ENCODE measurements at places on chromosomes 5 and 9.

- no peak for DNase-seq
These were observed 16.4 kb downstream of the TLR4 start for GRCh38 chr9:117720555-117720954.

DNA sequence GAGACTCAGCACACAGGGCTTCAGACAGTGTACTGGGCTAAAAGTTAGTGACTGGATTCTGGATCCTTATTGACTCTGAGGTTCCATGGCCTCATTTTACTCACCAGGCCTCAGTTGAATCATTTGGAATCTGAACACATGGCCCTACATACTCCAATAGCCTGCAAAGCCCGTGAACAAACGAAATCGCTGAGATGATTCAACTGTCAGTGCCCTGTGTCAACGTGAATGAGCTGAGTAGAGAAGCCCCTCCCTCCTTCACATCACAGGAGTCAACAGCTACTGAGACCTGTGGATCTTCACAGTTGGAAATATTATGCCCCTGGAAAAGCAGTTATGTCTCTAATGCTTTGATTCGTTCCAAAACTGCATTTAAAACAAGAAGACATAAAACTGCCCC, 429.3 kb downstream of the GADD45G start:
- no peak for DNase-seq

GRCh38 chr9:69817202-69817601, 3.4 kb upstream of the CFAP95 start:
- no peak for DNase-seq

DNA sequence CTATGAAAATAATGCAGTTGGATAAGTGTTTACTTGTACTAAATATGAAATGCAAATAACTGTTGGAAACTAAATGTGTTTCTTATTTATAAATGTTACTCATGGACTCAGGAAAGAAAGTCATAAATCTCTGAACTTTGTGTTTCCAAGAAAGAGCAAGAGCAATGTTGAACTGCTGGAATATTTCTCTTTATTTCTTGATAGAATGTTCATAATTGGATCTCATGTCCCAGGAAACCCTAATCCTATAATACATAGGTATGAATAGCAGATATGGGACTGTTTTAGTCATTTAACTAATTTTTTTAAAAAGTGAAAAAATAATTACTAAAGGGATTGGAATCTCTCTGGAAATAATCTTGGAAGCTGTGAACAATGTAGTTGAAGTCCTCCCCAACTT, 245.0 kb upstream of the ACTBL2 start:
- no peak for DNase-seq

DNA sequence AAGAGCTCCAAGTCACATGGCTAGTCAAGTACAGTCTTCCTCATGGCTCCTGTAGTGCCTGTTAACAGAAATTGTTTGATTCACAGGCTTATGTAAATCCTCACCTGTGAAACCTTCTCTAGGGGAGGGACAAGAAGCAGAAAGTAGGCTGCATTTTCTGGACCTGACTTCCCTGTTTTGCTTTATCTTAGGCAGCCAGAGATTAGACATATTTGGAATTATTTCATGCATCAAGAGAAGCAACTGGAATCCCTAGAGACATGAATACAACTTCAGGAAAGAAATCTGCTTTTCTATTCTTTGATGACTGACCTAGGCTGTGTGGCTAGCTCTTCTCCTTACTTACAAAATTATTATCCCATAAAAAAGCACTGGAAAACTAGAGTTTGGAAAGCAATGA, 52.3 kb downstream of the CAST start:
- no peak for DNase-seq

DNA sequence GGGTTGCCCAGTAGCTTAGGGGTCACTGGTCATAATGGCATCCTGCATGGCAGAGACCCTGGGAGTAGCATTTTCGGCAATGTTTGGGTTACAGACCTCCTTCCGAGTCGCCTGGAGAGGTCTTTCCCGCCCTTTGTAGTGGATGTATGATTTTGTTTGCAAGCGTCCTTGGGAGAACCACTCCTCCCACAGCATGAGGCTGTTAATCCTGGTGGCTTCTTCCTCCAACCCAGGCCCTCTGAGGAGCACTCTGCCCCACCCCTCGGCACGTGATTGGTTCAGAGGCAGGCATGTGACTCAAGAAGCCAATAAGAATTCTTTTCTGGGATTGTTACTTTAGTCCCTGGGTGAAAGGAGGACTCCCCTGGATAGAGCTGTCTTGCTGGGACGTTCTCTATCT, 30.2 kb upstream of the GRHPR start:
- DNase-seq = no peak

- no peak for DNase-seq
These were observed 110.9 kb downstream of the NXNL2 start for GRCh38 chr9:88645879-88646199.

DNA sequence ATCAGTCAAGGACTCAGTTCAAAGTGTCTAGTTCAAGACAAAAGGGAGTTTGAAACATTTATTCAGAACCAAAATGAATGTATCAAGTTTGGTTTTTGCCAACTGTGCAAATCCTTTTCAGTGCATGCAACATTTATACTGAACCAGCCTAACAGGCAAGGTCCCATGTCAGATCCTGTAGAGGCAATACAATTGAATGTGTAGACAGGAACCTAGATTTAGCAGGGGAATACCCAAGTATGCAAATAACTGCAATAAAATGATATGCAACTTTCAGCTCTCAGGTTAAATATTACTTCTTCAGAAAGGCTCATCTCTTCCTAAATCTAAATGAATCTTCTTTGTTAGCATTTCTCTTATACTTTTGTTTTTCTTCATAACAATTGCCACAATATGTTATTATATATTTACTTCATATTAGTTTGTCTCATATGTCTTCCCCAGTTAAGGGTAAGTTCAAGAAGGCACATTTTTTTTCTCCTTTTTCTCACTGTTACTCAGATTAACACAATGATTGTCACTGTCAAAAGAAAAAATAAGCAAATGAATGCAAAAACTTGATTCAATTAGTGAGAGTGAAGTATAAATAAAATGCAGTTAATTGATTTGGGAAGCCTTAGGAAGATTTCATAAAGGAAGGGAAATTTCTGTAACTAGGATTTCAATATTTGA, 163.9 kb upstream of the RASA1 start:
- DNase-seq = no peak

- no peak for DNase-seq
These were observed 48.4 kb downstream of the COX7C start for GRCh38 chr5:86665984-86666760.

DNA sequence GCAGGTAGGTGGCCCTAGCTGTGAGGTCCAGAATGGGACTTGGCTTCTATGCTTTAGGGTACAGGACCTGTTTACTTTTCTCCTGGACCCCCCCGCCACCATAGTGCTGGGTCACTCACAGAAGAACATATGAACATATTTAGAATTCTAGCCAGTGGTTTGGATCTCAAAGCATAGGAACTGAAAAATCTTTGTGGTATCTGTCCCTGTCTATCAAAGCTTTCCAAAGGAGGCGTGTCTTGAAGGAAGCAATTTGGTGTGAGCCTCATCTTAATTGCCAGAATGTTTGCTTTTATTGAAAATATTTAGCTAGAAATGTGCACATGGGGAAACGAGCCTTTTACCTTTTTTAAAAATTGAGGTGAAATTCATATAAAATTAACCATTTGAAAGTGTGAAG, 6.2 kb downstream of the PHF2 start:
- no peak for DNase-seq

- DNase-seq = no peak
These were observed 174.1 kb upstream of the CLINT1 start for GRCh38 chr5:158033076-158033475.

GRCh38 chr9:90854637-90855175, 53.1 kb downstream of the SYK start:
- DNase-seq = no peak

GRCh38 chr5:978693-979092, 29.9 kb upstream of the NKD2 start:
- DNase-seq = no peak

- no peak for DNase-seq
These were observed 574.7 kb downstream of the TLE4 start for GRCh38 chr9:80146466-80146865.

- DNase-seq = no peak
These were observed 5.8 kb upstream of the IFNA1 start for GRCh38 chr9:21434202-21435014.

DNA sequence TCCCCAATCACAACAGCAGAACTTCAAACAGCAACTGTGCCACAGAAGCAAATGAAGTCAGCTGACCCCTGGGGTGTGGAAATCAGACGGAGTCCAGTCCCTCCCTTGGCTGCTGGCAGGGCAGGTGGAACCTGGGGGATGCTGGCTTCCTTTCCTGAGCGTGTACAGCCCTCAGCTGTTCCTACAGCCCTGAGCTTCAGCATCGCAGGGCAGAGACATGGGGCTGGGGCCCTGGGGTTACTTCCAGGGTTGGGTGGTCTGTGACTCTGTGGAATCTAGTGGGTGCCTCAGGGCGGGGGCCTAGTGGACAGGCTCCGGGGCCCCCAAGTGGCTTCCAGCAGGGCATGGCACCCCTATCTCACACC, 7.3 kb upstream of the RXRA start:
- no peak for DNase-seq

DNA sequence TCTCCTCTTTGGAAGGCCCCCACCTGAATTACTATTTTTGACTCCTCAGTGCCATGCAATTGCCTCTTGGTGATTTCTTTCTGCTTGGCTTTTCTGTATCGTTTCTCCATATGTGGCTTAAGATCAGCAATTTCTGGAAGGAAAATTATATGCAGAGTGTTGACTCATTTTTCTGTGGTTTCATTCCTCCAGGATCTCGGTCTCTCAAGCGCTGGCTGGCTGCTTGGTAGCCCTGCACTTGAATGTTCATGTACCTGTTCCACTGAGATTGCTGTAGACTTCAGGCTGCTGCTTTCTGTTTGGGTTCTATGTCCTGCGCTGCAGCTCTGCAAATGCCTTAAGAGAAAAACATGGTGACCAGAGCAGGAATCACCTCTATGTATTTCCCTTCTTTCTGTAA, 77.6 kb downstream of the INIP start:
- DNase-seq = no peak

- no peak for DNase-seq
These were observed at the start of gene IL11RA for GRCh38 chr9:34651876-34652601. Gene IL11RA, plus strand, starts transcription at chr9:34652185. Its CDS starts 3,033 bp downstream, at chr9:34655218.

GRCh38 chr9:14499976-14500375, 186.0 kb upstream of the NFIB start:
- no peak for DNase-seq

- DNase-seq = no peak
These were observed 228.0 kb upstream of the KIF2A start for GRCh38 chr5:62077823-62078550.

DNA sequence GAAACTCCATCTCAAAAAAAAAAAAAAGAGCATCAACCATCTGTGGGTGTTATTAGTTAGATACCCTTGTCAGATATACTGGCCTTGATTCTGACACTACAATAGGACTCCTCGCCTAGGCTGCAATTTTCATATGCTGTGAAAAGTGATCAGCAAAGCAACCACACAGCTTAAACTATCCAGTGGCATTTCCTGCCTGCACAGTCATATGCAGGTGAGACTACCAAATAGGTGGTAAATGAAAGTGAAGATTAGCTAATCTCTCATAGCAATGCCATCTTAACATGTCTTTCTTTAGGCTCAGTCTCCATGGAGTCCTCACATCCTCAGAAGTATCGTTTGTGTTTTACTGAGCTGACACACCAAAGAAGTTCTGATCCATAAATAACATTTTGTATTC, 40.8 kb downstream of the GRAMD2B start:
- no peak for DNase-seq

DNA sequence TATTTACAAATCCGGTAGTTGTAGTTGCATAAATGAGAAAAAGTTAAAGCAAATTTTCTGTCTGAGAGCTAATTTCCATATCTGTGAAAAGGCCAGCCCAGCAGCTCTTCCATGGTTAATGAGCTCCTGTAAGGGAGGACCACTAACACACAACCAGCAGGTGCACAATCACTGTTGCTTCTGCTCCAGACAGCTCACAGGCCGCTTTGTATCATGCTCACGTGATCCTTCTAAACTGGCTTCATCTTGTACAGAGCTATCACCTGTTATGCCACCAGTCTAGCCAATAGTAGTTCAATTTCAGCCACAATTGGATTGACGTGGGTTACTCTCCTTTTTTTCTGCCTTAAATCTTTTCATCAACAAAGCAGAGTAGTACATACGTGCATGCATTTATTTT, 38.3 kb upstream of the FBXL17 start:
- no peak for DNase-seq

- no peak for DNase-seq
These were observed 22.1 kb upstream of the STXBP1 start for GRCh38 chr9:127589955-127590370.

DNA sequence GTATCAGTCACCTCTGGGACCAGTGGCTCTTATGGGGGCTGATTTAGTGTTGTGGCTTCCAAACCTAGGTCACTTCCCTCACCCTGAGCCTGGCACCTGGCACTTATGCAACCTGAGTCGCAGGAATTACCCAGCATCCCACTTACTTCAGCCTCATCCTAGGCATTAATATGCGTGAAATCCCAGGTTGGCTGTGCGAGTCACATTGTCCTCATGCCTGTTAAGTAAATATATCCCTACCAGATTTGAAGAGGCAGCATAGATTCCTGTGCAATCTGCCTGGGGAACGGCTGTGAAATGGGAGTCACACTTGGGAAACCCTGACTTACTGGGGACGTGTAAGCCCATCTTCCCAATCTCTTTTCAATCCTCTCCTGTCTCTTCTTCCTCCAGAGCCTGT, 42.7 kb upstream of the AKNA start:
- DNase-seq = no peak

GRCh38 chr5:80246001-80246758, 9.7 kb downstream of the SERINC5 start:
- DNase-seq = no peak

DNA sequence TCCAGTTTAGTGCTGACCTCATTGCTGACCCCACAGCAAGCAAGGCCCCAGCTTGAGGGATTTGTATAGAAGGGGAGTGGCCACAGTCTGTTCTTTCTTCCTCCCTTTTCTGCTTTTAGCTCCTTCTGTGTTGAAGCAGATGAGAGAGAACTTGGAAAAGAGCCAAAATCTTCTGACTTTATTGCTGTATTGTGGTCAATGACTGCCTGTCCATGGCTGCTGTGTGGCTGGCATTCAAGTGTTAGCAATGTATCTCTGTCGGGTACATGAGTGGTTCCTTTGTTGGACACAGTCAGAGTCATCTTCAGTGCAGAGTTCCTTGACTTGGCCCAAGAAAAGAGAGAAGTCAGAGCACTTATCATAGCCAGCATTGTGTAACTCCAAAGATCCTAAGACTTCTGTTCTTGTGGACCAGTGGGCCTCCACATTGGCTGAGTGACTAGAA, 154.1 kb downstream of the LRRC70 start:
- DNase-seq = no peak

GRCh38 chr5:123696921-123697341, 185.0 kb downstream of the CSNK1G3 start:
- no peak for DNase-seq

- DNase-seq = no peak
These were observed 100.1 kb upstream of the TNFAIP8 start for GRCh38 chr5:119255571-119256356.

- no peak for DNase-seq
These were observed at the start of gene GDA for GRCh38 chr9:72149231-72149975. Gene GDA, plus strand, starts transcription at chr9:72149440. Its CDS starts 120 bp downstream, at chr9:72149560.

GRCh38 chr5:77881528-77881927, 105.4 kb upstream of the TBCA start:
- no peak for DNase-seq

GRCh38 chr5:136420168-136420898, 55.0 kb upstream of the TRPC7 start:
- DNase-seq = no peak

All from cortex of kidney (tissue), 1 donor.